Aorta (tissue), 5 donors: ENCODE measurements at places on chromosomes 11 and 22.

GRCh38 chr11:27507557-27508322, 1.2 kb upstream of the LIN7C start:
- DNase-seq: no peak

DNA sequence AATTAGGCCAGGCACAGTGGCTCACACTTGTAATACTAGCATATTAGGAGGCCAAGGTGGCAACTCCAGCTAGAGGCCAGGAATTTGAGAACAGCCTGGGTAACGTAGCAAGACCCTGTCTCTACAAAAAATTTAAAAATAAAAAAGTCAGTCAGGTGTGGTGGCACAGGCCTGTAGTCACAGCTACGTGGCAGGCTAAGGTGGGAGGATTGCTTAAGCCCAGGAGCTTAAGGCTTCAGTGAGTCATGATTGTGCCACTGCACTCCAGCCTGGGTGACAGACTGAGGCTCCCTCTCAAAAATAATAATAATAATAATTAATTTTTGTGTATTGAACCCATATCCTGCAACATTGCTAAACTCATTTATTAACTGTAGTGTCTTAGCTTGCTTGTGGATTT, 15.3 kb upstream of the TRIM29 start:
- no peak for DNase-seq

DNA sequence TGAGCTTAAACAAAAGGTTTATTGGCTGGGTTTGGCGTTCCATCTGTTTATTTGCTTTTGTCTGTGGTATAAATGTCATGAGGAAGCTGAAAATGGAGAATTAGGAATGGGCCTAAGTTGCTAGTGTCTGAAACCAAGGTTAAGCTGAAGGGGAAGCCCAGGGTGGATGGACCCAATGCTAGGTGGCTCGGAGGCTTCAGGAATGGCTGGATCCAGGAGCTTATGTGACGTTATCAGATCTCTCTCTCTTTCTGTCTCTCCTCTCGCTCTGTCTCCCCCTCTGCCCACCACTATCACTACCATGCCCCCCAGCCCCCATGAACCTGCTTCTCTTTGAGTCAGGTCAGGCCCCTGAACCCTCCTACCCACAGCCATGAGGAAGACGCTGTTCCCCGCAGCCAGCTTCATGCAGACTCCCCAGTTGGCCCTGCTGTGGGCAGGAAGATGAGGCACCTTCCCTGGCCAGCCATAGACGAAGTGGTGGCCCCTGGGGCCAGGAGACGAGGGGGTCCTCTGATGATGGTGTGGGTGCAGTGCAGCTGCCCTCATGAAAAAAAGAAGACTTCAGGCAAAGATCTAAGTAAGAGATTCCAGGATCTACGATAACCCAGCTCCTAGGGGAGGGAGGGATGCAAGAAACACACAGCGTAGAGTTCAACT, 101.5 kb downstream of the BRD1 start:
- DNase-seq: no peak

GRCh38 chr11:61108847-61109585, 6.7 kb downstream of the CD5 start:
- DNase-seq: peak; percentile 53

DNA sequence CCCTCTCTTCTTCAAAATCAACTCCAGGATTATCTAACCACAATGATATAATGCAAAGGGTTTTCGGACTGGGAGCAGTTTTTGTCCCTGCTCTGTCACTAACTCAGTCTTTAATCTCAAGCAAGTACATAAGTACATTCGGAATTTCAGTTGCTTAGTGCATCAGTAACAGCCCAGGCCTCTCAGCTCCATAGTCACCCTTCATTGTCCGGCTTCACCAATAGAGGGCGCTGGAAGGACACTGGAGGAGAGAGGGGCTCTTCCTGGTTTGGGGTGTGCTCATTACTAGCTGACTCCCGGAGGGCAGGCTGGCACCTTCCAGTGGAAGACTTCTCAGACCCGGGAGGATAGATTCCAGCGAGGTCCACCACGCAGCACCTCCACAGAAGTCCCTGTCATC, 90.4 kb upstream of the PDGFD start:
- no peak for DNase-seq

GRCh38 chr11:73538381-73538872, 59.5 kb downstream of the FAM168A start:
- no peak for DNase-seq

- DNase-seq: no peak
Measured at GRCh38 chr11:132851247-132851646, 681.1 kb downstream of the OPCML start.
